Activated T-helper 2 cell treated with anti-CD3 and anti-CD28 coated beads, Interferon-gamma antibody, Interleukin-2, Interleukin-4, amounts not matched to agents 10 μg/mL and 5 μg/mL and 100 μg/mL, durations not matched to agents 14 hours and 24 hours and 36 hours (primary cell): ENCODE measurements at places on chromosomes 4 and X. TPM values are rescaled to one million over a fixed set of nuclear protein-coding genes. Genes with fewer than 3 reads are reported as not detected.

ALAS2 gene
- not detected in 2 replicates for total RNA-seq

PNPLA4 gene
- total RNA-seq: 6.0 and 7.4 TPM in 2 replicates

NSD2 gene
- 208 and 214 TPM in 2 replicates for total RNA-seq

HS3ST1 gene
- total RNA-seq: 2.0 and 2.5 TPM in 2 replicates

GC gene
- total RNA-seq: not detected in 2 replicates

HSD17B13 gene
- total RNA-seq: 0.16 and 0.32 TPM in 2 replicates

FAM184B gene
- not detected in 2 replicates for total RNA-seq

OTUD6A gene
- not detected in 2 replicates for total RNA-seq

C1QTNF7 gene
- 0.11 TPM in 1 of 2 replicates, not detected in the other for total RNA-seq

SGCB gene
- total RNA-seq: 21.2 and 21.5 TPM in 2 replicates

SLC26A1 gene
- total RNA-seq: 0.23 TPM in 1 of 2 replicates, not detected in the other

BMP15 gene
- not detected in 2 replicates for total RNA-seq

GALNTL6 gene
- total RNA-seq: not detected in 2 replicates

NFXL1 gene
- total RNA-seq: 11.9 and 13.3 TPM in 2 replicates

MAGEE1 gene
- 2.4 and 2.8 TPM in 2 replicates for total RNA-seq

ZRSR2 gene
- total RNA-seq: 18.7 and 20.3 TPM in 2 replicates

COX7B2 gene
- total RNA-seq: not detected in 2 replicates

AGA gene
- total RNA-seq: 19.5 and 21.0 TPM in 2 replicates

TLR3 gene
- not detected in 2 replicates for total RNA-seq

LIMCH1 gene
- not detected in 2 replicates for total RNA-seq

SYP gene
- total RNA-seq: 3.8 and 4.3 TPM in 2 replicates

ZDHHC15 gene
- total RNA-seq: 0.05 and 0.07 TPM in 2 replicates

SSX3 gene
- not detected in 2 replicates for total RNA-seq

HDX gene
- 2.5 and 2.6 TPM in 2 replicates for total RNA-seq

MUC7 gene
- not detected in 2 replicates for total RNA-seq

UGT8 gene
- total RNA-seq: 0.07 TPM in 1 of 2 replicates, not detected in the other

FOXR2 gene
- not detected in 2 replicates for total RNA-seq

GRID2 gene
- not detected in 2 replicates for total RNA-seq

RHOH gene
- total RNA-seq: 108 and 120 TPM in 2 replicates

HELT gene
- not detected in 2 replicates for total RNA-seq

MGARP gene
- not detected in 2 replicates for total RNA-seq

FGFBP1 gene
- total RNA-seq: not detected in 2 replicates

ITM2A gene
- 138 and 142 TPM in 2 replicates for total RNA-seq

ELF4 gene
- 31.8 and 33.6 TPM in 2 replicates for total RNA-seq

FRMD7 gene
- not detected in 2 replicates for total RNA-seq

PITX2 gene
- total RNA-seq: not detected in 2 replicates
